ENCODE measurements at places on chromosomes 5 and 9.

GRCh38 chr9:4160249-4160648 lies 139.6 kb downstream of the GLIS3 start:
- no peak for DNase-seq

GRCh38 chr9:107733523-107733894 lies 243.9 kb upstream of the KLF4 start:
- DNase-seq, result no peak

- no peak for DNase-seq
These were observed 44.4 kb upstream of the GRIA1 start for GRCh38 chr5:153445875-153446579.

GRCh38 chr9:91210318-91210717 lies 151.4 kb downstream of the AUH start:
- no peak for DNase-seq

DNA sequence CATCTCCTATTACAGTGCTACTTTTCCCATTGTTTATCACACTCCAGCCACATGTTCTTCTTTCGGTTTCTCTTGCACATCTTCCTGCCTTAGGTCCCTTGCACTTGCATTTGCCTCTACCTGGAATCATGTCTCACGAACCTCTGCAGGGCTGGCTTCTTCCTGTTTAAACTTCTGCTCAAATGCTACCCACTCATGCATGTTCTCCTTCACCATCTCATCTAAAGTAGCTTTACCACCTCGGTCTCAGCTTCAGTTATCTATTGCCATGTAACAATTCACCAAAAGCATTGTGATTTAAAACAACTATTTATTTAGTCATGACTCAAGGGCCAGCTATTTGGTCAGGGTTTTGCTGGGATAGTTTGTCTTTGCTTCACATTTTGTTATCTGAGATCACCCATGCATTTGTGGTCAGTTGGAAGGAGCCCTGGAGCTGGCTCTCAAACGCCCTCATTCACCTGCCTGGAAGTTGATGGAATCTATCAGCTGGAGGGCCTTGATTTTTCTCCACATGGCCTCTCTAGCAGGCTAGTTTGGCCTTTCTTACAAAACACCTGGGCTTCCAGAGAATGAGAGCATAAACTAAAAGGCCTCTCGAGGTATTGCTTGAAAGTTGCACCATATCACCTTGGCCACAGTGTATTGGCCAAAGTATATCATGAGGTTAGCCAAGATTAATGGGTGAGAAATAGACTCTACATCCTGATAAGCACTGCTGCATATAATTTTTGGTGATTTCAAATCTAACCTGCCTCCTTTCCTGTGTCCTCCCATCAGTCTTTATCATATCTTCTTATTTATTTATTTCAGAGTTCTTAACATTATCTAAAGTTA lies 21.4 kb downstream of the SPINK1 start:
- DNase-seq, result no peak

DNA sequence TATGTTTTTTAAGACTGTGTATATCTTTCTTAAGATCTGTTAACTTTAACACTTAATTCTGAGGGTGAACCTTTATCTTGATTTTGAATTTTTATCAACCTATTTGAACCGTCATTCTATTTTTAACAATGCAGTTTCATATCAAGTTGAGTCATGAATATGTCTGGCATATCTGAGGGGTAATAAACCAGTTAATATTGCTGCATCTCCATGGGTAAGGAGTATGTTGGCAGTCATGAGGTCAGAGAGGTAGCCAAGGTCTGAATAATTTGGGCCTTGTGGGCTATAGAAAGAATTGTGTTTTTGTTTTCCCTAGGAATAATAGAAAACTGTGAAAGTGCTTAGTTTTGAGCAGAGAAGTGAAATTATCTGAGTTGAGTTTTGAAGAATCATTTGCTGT lies 419.0 kb downstream of the PLK2 start:
- DNase-seq, result no peak

GRCh38 chr5:153952893-153953292 lies 85.8 kb downstream of the FAM114A2 start:
- no peak for DNase-seq

- no peak for DNase-seq
These were observed 20.6 kb downstream of the NTNG2 start for GRCh38 chr9:132182314-132183091.

DNA sequence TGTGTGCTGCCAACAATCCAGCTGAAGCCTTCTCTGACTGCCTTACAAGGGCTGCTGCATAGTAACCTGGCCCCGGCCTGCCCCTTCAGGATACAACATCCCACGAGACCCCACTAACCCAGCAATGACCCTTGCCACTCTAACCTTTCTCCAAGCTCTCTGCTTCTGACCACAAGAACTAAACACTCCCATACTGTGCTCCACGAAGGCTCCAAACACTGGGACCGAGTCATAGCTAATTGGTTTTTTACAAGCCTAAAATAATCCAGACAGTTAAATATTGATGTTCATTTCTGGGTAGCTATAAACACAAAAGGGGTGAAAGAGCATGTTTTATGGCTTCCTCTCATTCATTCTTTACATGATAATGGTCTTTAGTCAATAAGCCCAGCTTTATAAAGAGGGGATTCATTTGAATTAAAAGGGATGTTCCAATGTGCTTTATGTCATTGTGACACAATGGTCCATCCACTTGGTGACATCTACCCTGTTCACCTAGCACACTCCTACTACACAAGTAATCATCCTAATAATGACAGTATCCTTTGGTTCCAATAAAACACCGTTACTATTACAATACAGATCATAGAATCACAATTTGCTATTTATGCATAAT lies 16.2 kb upstream of the TLE4 start:
- no peak for DNase-seq

- no peak for DNase-seq
These were observed 112.5 kb downstream of the HAPLN1 start for GRCh38 chr5:83608122-83608521.
